Stimulated activated CD4-positive, alpha-beta T cell treated with anti-CD3 and anti-CD28 coated beads, Interleukin-4, amount 100 ng/mL, for 4 hours (primary cell): ENCODE measurements at places on chromosomes 3 and 15.

GRCh38 chr15:50209809-50210208, 27.8 kb downstream of the SLC27A2 start:
- no peak for DNase-seq

DNA sequence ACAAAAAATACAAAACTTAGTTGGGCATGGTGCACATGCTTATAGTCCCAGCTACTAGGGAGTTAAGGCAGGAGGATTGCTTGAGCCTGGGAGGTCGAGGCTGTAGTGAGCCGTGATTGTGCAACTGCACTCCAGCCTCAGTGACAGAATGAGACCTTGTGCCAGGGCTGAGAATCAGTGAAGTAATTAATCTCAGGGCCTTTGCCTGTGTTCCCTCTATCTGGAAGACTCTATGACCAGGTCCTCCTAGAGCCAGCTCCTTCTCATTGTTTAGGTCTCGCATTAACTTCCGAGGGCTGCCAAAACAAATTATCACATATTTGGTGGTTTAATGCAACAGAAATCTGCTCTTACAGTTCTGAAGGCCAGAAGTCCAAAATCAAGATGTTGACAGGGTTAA, 41.4 kb upstream of the FLNB start:
- DNase-seq, result no peak

GRCh38 chr3:49927798-49928197, 1.8 kb downstream of the MON1A start:
- no peak for DNase-seq

GRCh38 chr15:70752193-70752635, 11.1 kb downstream of the UACA start:
- no peak for DNase-seq

DNA sequence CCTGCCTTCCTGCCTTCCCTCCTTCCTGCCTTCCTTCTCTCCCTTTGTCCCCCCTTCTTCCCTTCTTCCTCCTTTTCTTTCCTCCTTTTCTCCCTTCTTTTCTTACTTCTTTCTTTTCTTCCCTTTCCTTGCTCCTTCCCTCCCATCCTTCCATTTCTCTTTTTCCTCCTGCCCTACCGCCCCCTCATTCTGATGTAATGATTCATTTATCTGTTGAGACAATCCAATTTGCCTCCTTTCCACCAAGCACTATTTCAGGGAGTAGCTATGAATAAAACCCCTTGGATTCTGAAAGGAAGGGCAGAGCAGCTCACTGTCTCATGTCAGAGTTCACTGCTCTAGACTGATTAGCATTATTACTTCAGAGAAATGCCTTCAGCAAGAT, 462.6 kb downstream of the PDCD6IP start:
- no peak for DNase-seq

- no peak for DNase-seq
Measured at GRCh38 chr3:177905173-177906125, 630.8 kb upstream of the KCNMB2 start.

DNA sequence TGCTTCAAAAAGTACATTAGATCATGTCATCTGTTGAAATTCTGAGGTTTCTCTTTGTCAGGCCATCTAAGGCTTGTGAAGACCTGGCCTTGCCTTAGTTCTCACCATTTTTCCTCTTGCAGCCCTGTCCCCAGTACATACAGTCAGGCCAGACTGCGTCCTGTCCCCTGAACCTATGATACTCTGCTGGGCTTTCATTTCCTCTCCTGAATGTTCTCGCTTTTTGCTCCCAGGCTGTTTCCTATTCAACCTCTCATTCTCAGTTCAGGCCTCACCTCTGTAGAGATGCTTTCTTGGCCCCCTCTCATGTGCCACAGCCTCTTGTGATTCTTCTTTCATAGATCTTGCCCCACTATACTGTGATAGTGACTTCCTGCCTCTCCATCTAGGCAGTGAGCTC, 648.8 kb upstream of the KCNMB2 start:
- DNase-seq, result no peak

- no peak for DNase-seq
Measured at GRCh38 chr15:83262594-83263315, 21.7 kb downstream of the BNC1 start.

- DNase-seq, result no peak
Measured at GRCh38 chr15:88401251-88401995, 65.8 kb downstream of the MRPL46 start.
